Fibroblast of skin of left quadriceps (primary cell): ENCODE measurements at places on chromosomes 5 and 9.

GRCh38 chr9:100473276-100474081 is 530 bp downstream of the TMEFF1 start:
- no peak for DNase-seq

DNA sequence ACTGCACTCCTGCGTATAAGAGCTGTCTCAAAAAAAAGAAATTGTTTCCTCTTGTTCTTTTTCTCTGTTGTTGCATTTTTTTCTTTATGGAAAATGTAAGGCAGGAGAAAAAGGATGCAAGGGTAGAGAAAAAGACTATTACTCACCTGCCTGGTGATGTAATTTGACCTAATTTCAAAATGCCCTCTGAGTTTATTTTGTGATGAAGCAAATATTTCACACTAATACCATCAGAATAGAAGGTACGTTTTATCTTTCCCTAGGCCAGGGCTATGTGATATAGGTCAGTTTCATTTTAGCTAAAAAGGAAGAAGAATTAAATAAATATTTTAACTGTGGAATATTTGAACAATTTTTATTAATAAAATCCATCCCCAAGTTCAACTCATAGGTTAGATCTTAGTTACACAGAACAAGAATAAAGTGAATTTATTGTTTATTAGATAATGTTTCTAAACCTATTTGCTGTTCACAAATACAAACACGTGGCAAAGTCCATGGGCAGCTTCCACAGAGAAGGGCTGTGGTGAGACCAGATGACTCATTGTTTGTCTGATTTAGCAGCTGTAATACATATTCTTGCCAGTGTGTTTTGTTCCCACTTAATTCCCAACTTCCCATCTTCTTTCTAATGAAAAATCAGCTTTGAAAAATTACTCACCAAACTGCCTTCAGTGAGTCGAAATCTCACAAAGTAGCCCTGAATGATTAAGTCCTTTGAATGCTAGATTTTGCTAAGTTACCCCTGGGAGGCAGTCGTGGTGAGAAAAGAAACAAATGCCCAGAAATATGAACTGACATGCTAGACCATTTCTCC is 52.8 kb upstream of the CCDC112 start:
- DNase-seq = peak; percentile 64

DNA sequence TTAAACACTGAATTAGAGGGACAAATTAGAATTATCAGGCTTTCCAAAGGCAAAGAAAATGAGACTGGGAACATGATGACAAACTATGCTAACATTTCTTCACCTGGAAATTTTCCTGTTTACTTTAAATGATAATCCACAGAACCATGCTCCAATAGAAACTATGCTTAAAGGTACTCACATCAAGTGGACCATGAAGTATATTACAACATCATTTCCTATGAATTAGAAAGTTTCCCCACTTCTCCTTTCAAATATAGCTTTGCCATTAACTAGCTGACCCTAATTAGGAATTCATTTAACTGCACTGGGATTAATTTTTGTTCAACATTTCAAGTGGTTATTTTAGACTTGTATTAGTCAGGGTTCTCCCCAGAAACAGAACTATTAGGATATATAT is 81.4 kb downstream of the DTWD2 start:
- DNase-seq = no peak

- DNase-seq = no peak
These were observed 28.1 kb upstream of the OBP2B start for GRCh38 chr9:133237035-133237731.

GRCh38 chr5:113600255-113600905 is 86.9 kb downstream of the YTHDC2 start:
- no peak for DNase-seq

- DNase-seq = no peak
These were observed 241.2 kb downstream of the PIK3R1 start for GRCh38 chr5:68456756-68457217.

DNA sequence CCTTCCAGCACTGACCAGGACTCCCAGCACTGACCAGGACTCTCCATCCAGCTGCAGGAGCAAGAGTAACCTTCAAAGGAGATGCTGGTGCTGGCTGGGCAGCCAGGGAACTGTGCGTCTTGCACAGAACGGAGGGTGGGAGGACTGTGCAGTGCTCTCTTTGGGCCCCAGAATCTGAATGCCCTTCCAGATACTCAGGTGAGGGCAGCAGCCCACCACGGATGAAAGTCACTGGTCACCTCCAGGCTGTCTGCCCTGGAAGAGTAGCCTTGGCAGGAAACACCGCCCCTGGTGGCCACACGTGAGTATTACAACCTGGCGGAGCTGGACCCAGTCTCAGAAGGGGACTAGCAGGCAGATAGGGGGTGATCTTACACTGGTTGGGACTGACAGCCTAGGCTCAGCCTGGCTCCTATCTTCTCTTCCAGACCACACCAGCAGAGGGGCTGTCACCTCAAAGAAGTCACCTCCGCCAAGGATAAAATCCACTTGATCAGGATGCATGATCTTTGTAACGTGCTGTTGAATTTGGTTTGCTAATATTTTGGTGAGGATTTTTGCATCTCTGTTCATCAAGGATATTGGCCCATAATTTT is 4.8 kb upstream of the SARDH start:
- DNase-seq = peak; percentile 17

DNA sequence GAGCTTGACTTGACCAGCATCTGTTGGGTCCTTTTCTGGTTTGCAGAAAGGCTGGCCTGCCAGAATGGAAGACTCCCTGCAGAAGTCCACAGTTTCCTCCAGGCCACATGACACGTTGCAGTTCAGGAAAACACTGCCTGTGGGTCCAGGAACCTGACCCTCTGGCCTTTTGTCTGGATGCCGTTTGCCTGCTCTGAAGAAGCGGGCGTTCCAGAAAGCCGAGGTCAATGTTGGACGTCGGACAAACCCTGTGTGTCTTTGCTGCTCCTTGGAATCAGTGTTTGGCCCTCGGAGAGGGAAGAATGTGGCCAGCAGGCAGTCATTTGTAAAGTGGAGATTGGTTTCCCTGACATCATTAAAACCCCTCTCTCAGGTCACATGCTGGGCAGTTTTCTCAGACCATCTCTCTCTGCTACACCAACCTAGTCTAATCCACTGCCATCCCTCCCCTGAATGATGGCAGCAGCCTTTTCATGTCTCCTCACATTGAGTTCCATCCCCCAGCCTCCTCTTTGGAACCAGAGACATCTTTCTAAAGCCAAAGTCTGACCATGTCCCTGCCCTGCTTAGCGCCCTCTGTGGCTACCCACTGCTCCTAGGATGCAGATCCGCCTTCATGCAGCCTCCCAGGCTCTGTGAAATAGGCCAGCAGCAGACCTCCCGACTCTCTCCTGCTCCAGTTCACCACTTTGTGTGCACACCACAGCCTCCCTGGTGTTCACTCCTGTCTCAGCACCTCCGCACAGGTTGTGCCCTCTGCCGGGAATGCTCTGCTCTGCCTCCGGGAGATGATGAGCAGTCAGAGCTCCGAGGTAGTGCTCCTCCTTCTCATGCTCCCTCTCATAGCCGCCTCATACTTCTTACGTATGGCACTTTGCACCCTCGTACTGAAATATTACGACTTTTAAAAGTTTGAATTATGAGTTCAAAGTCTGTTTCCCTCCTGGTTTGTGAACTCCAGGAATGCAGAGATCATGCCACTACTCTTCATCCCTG is 75.6 kb downstream of the RALGPS1 start:
- no peak for DNase-seq

GRCh38 chr9:108134486-108135128 is 645.0 kb upstream of the KLF4 start:
- no peak for DNase-seq

DNA sequence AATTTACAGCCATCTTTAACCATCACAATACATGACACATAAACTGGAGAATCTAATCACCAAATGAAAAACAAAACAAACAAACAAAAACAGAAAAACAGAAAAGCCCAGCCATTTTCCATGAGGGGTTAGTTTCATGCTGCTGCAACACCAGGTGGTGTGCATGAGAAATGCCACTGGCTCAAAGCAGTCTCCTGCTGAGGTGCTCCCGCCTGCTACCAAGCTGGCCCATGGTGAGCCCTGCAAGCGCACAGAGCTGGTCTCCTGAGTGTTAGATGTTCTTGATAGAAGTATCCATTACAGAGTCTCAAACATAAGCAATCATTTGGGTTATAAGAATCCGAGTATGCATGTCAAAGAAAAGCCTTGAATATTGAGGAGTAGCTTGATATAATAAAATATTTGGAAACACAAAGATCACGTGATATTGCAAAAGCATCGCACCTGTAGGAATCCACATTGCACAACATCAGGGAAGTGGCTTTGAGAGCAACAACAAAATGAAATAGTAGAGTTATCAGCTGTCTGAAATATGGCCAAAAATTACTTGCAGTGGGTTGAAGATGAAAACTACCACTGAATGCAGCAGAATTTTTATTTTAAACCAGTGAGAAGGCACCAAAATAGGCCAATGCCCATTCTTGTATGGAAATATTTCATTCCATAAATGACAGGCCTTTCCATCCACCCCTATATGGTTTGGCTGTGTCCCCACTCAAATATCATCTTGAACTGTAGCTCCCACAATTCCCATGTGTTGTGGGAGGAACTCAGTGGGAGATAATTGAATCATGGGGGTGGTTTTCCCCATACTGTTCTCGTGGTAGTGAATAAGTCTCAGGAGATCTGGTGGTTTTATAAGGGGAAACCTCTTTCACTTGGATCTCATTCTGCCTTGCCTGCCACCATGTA is 194.8 kb downstream of the SYK start:
- DNase-seq = no peak

GRCh38 chr9:105236261-105236660 is 8.2 kb upstream of the SLC44A1 start:
- DNase-seq = no peak

DNA sequence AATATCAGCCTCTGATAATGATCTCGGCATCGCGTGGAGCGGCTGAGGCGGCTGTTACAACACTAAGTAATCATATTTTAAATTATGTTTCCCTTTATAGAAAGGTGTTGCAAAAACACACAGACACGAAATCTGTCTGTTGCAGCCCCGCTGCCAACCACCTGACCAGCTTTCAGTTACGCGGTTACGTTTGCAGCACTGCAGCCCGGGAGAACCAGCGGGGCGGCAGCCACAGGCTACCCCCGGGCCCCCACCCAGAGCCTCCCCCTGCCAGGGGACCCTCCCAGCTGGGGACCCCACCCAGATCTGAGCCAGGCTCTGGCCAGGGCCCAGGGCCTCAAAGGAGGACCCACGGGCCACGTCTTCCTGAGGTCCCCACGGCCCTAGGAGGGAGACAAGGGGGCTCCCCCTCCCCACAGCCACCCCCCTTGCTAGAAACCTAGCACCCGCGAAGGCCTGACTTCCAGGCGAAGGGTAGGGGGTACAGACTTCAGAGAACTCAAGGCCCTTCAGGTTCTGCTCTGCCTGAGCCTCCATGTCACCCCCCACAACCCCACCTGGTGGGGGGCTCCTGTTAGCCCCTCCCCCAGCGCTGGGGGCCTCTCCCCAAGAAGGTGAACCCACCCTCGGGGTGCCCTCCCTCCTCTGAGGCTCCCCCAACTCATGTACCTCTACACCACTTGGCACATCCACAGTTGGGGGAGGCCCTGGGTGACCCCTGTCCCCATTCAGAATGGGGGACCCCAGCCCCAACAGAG is 6.0 kb downstream of the NACC2 start:
- no peak for DNase-seq

DNA sequence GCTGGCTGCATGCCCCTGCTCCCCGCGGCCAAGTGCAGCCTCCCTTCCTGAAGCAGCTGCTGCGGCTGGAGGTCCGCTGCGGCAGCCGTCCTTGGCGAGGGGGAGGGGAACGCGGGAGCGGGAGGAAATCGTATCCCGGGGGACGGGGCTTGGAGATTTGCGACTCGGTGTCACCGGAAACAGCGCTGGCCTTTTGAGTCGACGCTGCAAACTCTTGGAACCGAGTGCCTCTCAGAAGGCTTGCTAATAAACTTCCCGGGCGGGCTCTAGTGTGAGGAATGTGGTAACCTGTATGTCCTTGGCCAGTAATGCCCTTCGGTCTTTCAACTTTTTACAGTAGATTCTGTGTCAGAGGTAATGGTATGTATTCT is 82.7 kb downstream of the PTPDC1 start:
- no peak for DNase-seq

DNA sequence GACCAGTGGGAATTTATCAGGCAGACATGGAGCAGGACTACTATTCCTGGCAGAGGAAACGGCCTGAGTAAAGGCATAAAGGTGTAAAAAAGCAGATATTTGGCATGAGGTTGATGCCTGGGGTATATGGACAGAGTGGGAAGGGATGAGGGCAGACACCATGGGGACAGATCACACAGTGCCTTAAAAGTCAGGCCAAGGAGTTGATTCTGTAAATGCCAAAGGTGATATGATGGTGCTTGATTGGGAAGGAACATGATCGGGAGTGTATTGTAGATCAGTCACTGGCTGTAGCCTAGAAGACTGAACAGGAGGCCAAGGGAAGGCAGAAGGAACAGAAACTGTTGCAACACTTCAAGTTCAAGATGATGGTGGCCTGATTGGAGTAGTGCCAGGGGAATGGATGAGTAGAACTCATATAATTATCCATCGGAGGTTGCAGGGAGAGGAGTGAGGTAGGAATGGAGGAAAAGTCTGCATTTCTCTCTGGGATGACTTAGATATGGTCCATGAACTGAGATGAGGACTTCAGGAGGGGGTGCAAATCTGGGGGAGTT is 594.3 kb upstream of the KLF4 start:
- DNase-seq = no peak

DNA sequence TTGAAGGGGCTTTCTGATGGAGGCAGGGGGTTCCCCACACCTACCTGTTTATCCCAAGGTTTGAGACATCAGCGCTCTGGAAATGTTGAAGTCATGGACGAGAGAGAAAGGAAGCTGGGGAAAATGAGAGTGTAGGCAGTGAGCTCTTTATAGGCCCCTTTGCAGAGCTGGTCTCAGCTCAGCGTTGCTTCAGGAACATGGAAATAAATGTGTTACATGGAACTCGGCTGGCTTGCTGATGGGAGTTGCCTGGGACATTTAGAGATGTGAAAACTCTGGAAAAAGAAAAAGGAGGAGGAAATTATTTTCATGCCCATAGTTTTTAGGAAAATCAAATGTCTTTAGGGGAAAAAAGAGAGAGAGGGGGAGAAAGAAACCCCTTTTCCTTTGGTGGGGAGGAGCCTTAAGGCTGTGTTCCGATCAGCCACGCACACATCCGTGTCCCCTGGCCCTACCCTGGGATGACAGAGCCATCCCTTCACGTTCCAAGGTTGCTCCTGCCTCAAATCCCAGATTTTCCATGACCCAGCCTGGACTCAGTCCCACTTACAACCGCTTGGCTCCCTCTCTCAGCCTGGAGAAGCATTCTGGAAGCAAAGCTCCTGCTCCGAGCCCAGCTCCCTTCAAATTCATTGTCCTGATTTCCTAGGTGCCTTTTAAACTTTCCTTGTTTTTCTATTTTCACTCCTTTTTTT is 78.3 kb downstream of the COL27A1 start:
- no peak for DNase-seq

DNA sequence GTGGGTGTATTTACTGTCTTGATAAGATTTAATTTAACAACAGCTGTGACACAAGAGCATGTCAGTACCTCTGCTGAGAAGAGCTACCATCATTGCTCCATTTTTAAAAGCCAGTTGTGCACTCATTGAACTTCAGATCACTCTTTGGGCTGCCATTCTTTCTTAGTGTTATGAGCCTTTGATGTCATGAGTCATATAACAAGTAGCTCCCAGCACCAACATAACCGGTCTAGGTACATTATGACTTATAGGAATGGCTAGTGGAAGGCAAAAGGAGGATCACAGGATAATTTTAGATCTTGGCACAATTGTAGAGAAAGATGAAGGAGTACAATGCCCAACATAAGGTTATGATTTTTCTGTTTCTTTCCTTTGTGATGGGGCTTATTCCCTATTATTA is 170.8 kb upstream of the FBN2 start:
- DNase-seq = no peak
